Activated CD8-positive, alpha-beta memory T cell treated with anti-CD3 and anti-CD28 coated beads for 1 hour (primary cell): ENCODE measurements at places on chromosomes 2 and 18.

- no peak for DNase-seq
Observed at GRCh38 chr2:237254369-237254861, 159.5 kb downstream of the COL6A3 start.

- DNase-seq: no peak
Observed at GRCh38 chr2:161994761-161995520, 79.1 kb downstream of the DPP4 start.

DNA sequence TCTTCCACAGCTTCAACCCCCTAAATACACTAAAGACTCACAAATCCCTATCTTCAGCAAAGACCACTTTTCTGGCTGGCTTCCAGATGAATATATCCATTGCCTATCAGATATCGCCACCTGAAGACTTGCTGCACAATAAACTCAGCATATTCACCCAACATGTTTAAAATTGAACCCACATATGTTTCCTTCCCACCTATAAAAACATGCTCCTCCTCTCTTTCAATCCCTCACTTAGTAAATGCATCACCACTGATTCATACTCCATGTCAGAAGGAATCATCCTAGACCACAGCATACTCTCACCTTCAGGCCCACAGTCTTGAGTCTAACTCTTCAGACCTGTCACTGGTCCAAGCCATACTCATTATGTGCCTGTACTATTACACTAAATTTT, 5.3 kb downstream of the SPC25 start:
- no peak for DNase-seq

DNA sequence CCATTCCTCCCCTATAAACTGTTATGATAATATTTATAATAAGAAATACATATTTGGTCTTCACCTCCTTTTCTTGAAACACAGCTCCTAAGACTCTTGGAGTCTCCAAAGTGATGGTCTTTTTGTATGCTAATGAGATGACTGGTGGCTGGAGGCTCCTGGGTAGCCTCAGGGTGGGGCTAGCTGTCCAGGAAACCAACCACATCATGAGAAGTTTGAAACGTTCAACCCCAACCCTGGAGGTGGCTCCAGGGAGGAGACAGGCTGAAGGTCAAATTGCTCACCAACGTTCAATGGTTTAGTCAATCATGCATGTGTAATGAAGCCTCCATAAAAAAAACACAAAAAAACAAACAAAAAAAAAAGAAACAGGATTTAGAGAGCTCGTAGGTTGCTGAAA, 298.7 kb upstream of the MGAT5 start:
- DNase-seq: no peak

GRCh38 chr2:233208382-233209116, 42.9 kb upstream of the ATG16L1 start:
- no peak for DNase-seq

- no peak for DNase-seq
Observed at GRCh38 chr2:96326564-96326963, 1.4 kb downstream of the ITPRIPL1 start.

DNA sequence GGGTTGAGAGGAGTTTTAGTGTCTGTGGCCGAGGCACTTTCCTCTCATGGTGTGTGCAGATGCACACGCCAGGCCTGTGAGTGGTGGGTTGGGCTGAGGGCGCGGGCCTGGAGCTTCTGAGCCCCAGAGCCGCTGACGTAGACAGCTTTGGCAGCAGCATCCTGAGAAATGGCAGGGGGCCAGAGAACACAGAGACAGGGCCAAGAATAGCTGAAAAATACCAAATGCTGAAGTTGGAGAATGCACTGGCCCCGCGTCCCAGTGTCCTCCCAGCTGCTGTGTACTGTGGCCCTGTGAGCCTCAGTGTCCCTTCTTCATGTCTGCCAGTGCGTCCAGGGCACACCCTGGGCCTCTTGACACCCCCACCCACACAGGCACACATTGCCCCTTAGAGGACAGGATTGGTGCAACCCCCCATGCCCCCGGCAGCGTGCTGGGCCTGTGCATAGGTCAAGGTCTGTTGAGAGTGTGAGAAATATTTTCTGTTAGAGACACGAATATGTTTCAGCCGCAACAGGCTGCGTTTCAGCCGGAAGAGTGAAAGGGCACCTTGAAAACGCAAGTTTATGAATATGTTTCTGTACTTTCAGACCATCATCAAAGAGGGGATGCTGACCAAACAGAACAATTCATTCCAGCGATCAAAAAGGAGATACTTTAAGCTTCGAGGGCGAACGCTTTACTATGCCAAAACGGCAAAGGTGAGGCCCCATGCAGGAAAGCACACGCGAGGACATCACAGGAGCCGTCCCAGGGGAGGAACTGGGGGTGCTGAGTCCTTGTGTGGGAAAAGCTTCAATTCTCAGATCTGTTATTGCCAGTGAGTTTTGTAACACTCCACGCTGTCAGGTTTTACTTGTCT, 33.6 kb downstream of the DGKD start:
- no peak for DNase-seq

DNA sequence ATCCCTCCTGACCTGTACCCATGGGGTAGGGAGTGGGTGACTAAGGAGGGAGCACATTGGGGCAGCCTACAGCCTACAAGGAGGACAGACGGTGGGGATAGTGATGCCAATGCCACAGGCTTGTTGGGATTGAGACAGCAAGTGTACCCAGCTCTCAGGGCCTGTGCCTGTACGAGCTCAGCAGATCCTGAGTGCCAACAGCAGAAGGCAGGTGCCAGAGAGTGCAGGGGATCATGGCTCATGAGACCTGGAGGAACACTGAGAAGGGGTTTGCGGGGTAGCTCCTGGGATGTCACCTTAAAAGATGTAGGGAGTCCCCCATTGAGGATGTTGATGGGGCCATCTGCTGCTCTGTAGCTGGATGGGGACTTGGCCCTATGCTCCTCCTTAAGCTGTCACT, 10.3 kb upstream of the SNED1 start:
- DNase-seq: no peak

- DNase-seq: no peak
Observed at GRCh38 chr18:34281290-34281689, 56.6 kb upstream of the NOL4 start.

DNA sequence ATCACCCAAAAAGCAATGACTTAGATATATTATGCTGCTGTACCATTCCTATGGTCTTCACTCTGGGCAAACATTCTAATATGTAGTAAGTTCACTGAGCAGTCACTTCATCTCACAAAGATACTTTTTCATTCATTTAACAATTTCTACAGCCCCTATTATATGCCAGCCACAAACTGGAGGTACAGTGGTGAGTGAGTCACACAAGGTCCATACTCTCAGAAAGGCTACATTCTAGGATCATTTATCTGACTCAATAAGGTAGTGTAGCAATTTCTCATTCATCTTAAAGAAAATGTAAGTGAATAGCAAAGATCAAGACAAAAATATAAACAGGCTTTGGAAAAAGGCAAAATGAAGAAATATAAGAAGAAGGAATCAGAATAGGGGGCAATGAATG, 40.5 kb downstream of the NHEJ1 start:
- no peak for DNase-seq

- no peak for DNase-seq
Observed at GRCh38 chr18:59835605-59836379, 64.0 kb upstream of the PMAIP1 start.

GRCh38 chr2:157459486-157459885, 15.6 kb upstream of the CYTIP start:
- no peak for DNase-seq

GRCh38 chr2:200239216-200239615, 67.3 kb upstream of the SPATS2L start:
- no peak for DNase-seq

DNA sequence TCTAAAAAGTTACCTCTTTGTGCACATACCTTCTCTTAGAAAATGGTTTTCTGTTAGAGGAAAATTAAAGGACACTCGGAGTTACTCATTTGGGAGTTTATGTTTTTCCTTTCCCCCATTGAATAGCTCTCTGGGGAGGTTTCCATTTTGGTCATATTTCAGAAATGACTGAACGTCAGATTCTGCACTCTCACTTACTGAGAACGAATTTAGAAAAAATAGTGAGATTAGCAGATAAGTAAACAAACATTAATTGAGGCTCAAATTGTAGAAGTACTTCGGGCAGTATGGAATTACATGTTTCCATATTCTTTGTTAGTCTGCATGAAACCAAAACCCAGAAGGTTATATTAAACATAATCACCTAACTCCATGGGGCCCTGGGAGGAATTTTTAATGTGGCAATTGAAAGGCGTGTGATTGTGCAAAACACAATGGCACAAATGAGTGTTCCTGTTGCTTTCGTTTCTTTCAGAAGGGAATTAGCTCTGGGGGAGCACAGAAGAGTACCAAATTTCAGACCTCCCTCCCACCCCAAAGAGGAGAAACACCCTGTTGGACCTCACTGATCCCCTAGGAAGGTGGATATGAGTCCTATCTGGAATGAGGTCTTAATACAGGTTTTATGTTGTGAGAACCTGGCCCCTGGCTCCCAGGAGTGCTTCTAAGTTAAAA, 212.3 kb downstream of the BCL2 start:
- no peak for DNase-seq

GRCh38 chr18:75639472-75639831, 211.9 kb upstream of the SMIM21 start:
- no peak for DNase-seq

DNA sequence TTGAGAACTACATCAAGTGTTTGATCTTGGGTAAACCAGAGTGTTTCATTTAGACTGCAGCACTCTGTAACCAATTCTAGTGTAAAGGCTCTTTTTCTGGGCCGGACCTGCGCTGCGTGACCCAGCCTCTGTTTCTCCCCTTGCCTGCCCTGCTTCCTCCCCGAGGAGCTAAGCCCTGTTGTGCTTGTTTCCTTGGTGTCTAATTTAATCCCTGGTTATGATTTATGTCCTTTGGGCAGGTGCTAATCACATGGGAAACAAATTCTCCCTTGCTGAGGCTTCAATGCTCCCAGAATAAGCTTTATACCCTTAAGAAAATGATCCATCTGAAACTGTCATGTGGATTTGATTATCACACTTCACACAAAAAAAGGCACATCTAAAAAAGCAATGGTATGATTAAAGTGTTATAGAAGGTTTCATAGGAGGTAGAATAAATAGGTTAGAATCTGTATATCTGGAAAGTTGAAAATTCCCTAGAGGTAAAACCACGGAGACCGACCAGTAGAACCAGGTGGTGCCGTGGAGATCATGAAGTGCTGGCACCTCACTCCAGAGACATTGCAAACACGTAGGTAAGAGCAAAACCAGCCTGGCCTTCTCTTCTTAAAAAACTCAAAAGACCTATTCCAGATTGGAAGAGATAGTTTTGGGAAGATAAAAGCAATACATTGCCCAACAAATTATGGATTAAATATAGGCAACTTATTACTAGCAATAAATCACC, 31.0 kb upstream of the SLC9A2 start:
- DNase-seq: no peak
